ENCODE measurements at places on chromosomes 2 and 18.

GRCh38 chr2:9214873-9215272 lies 8.3 kb downstream of the ASAP2 start:
- no peak for DNase-seq

DNA sequence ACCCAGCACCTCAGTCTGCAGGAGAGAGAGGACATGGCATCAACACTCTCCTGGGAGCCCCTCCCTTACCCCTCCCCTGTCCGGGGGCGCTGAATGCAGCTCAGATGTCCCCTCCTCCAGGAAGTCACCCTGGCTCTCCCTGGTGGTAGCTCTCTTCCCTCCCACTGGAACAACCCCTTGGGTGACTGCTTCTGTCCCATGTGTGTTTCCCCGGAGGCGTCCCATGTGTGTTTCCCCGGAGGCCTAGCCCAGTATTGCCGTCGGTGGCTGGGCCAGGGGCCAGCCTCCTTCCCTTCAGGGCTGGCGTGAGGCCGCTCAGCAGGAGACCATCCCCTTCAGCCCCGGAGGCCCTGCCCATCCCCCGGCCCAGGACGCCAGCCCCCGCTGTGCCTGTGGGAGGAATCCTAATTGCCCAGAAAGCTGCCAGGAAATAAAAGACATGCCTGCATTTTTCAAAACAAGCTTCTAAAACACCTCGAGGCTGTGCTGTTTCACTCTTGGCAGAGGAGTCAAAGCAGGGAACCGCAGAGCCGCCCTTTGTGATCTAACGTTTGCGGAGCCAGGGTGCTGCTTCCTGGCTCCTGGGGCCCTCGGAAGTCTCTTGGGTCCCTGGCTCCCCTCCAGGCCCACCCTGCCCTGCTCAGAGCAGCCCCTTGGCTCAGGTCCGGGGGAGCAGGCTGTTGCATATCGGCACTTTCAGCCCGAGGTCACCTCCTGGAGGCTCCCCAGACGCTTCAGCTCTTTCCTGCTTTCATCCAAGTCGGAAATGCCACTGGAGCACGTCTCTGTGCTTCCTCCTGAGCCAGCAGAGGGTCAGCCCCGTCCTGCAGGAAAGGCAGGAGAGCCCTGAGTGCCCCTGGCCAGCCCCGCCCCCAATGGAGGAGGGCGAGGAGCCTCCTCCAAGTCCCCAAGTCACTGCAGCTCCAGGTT lies 11.4 kb downstream of the SNED1 start:
- peak; percentile 29 for DNase-seq

GRCh38 chr2:178076130-178076529 lies 3.6 kb upstream of the PDE11A start:
- DNase-seq = no peak

- no peak for DNase-seq
Observed at GRCh38 chr2:19256121-19256601, 102.3 kb downstream of the OSR1 start.

DNA sequence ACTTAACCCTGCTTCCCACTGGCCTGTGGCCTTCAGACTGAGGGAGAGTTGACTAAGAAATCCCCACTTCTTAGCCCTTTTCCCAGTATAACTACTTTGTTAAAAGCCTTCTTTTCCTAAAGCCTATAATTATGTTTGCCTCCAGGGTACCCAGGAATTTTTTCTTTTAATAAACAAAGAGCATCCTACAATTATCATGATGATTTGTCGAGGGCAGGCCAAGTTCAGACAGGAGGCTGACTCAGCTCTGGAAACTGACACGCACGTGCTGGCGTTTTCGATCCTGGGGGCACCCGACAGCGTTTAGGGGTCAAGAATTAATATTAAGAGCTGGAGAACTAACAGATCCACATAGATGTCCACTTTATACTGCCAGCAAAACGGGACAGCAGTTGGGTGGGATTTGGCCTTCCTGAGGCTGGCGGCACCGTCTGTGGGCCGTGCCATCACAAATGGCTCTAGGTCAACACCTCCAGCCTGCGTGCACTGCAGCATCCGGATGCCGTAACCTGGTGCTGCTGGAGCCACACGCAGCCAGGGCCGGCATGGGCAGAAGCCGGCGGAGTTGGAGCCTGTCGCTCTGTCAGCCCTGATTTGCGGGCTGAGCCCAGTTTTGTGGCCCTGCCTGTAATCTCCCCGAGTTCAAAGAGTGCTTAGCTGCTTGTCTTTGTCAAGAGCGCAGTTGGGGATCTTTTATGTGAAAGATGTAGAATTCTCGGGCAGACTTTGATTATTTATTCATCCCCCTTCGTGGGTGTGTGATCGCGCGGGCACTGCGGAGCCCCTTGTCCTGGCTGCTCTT lies 191.0 kb downstream of the GLI2 start:
- no peak for DNase-seq

GRCh38 chr2:42903821-42904575 lies 111.6 kb upstream of the HAAO start:
- DNase-seq = no peak
